ENCODE measurements at places on chromosomes 7 and 10.
A peak's percentile ranks its signal among the peaks of the same experiment; 100 is the strongest.

GRCh38 chr7:142568435-142569097 lies 180.7 kb upstream of the PRSS1 start:
- peak; percentile 86 for DNase-seq

DNA sequence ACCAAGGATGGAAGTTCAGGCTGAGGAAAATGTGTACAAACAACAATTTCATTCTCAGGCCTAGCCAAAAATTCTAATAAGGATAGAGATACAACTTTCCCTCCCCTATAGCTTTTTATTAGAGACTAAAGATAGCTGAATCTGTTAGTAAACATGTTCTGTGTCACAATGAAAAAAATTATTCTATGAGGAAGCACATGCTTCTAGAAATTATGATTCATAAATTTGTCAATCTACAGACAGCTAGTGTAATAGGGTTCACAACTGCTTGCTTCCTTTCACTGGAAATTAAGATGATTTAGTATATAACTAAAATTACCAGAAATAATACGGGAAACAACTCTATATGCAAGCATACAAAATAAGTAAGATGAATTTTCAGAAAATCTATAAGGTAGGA lies 56.6 kb downstream of the CCDC3 start:
- DNase-seq, result no peak

DNA sequence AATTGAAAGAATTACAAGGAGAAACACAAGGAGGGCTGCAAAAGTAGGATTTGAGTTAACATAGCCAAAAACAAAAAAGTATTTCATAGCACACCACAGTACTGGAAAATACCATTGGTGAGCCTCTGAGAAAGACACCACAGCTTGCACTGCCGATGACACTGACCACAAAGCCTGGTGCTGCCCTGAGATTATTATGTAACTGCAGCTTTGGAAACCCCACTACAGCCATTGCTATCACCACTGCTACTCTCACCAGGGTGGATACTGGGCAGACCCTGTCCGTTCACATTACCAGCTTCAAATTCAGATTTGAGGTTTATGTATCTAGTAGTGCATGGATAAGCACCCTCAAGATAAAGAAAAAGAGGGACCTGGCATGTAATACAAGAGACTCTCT lies 1246.7 kb upstream of the SORCS1 start:
- no peak for DNase-seq

GRCh38 chr7:157002819-157003421 lies 7.5 kb downstream of the MNX1 start:
- no peak for DNase-seq

DNA sequence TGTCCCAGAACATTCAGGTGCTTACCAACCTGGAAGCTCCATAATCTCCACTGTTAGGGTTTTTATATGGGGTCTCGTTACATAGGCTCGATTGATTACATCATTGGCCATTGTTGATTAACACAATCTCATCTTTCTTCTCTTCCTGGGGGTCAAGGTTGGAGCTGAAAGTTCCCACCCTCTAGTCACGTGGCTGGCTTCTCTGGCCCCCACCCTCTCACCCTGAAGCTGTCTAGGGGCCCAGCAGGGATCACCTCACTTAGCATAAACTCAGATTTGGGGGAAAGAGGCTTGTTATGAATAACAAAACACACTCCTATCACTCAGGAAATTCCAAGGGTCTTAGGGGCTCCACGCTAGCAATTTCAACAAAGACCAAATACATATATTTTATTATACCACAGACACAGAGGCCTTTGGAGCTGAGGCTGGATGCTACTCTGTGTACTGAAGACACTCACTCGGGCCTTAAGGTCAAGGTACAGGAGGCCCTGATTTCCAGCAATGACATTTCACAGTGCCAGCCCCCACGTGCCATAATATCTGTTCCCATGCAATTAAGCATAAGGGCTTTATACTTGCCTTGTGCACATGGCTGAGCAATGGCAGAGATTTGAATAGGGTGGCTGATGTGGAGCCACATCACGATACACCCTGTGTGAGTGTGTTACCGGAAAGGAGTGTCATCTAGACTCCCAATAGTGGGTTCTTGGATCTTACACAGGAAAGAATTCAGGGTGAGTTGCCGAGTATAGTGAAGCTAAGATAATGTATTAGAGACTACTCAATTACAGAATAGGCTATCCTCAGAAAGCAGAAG lies 108.2 kb downstream of the COL26A1 start:
- DNase-seq, result no peak

GRCh38 chr10:114815791-114816190 lies 5.8 kb upstream of the FHIP2A start:
- no peak for DNase-seq

GRCh38 chr7:127252377-127252713 lies 396 bp downstream of the GRM8 start:
- no peak for DNase-seq

DNA sequence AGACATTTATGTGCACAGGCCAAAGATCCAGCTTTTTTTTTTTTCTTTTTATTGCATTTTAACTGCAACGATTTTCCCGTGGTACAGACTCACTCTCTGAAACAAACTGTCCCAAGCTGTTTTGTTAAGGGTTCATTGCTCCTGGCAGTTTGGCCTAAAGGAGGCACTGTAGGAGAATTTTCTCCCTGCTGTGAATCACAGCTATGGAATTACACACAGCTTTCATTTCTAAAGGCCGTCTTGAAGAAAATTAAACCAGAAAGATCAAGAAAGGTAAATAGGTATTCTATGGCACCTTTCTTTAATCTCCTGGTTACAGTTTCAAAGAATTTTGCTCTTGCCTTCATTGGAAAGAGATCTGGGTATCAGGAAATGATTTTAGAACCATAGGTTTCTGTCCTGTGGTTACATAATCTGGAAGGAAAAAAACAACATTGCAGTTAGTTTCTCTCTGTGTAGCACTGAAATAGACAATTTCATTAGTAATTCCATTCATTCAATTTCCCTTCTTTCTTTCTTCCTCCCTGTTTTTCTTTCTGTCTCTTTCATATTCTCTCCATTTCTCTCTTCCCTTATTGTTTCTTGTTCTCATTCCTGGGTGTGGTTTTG lies 51.2 kb downstream of the PDK4 start:
- peak; percentile 7 for DNase-seq

Measured in HFF-Myc (cell line).